Left renal pelvis (tissue), 4 donors: ENCODE measurements at places on chromosomes 5 and 9. TPM values are rescaled to one million over a fixed set of nuclear protein-coding genes. Genes with fewer than 3 reads are reported as not detected.

- DNase-seq: no peak
Observed at GRCh38 chr9:37639109-37639762, 11.5 kb upstream of the FRMPD1 start.

GRCh38 chr5:62741761-62742160 lies 163.1 kb downstream of the LRRC70 start:
- DNase-seq: no peak

DNA sequence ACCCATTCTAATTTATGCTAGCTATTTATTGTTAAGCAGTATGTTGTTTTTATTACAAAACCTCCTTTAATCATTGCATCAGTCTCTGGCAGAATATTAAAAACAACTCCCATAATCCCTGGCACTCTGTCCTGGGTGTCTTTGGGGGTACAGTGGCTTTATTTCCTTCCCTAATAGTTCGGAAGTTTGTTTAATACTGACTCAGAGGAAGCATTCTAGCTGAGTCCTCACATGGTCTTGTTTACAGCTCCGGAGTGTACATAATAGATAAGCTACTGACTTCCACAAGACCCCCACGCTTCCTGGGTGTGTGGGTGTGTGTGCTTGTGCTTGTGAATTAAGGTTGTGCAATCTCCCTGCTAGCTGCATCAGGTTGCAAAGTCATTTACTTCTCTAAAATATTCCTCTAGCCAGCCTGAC lies 149.8 kb upstream of the CDKN2B start:
- DNase-seq: no peak

Gene IFNK
- polyA plus RNA-seq: not detected

Gene GLRA1
- polyA plus RNA-seq: not detected

Gene GDNF
- 15.9 TPM for polyA plus RNA-seq
